NCI-H187 treated with DMSO at 0.1 percent for 48 hours (cell line): ENCODE measurements at places on chromosomes 5 and 9.

GRCh38 chr5:162190-162564 is 29.1 kb upstream of the LRRC14B start:
- no peak for DNase-seq

DNA sequence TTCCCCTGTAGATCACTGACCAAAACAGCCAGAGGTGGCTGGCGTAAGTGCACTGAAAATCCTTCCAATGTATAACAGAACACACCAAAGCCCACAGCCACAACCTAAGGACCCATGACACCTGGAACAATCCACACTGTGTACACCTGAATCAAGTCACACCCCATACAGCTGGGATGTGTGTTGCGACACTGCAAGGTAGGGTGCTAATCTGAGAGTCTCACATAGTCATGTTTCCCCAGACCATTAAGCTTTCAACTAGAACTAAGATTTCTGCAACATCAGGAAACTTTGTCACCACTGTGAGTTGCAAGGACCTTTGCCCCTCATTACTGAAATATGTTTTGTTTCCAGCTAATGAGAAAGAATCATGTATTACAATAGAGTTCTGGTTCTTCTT is 59.4 kb downstream of the MED27 start:
- no peak for DNase-seq

DNA sequence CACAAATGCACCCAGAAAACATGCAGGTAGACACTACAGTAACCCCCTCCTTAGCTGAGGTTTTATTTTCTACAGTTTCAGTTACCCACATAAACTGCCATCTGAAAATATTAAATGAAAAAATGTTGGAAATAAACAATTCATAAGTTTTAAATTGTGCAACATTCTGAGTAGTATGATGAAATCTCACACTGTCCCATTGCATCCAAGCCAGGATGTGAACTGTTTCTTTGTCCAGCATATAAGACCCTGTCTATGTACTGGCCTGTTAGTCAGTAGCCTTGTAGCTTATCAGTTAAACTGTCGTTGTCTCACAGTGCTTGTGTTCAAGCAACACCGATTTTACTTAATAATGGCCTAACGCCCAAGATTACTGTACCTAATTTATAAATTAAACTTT is 630.5 kb downstream of the ANXA1 start:
- DNase-seq, result no peak

DNA sequence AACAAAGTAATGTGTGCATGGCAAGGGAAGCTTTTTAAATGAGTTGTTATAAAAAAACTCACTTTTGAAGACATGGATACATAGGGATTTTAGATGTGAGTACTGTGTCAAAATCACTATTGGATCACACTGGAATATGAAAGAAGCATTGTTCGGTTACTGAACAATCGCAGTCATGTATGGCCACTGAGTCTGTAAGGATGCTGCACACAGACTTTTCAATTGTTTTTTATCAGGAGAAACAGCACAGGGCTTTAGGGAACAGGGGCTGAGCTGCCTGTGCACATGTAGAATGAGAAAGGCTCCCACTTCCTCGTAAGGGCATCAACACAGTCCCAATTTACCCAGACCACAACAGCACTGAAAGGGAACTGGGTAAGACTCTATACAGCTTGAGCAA is 1333.9 kb upstream of the DMAC1 start:
- no peak for DNase-seq

GRCh38 chr5:16812911-16813310 is 123.2 kb downstream of the MYO10 start:
- no peak for DNase-seq

DNA sequence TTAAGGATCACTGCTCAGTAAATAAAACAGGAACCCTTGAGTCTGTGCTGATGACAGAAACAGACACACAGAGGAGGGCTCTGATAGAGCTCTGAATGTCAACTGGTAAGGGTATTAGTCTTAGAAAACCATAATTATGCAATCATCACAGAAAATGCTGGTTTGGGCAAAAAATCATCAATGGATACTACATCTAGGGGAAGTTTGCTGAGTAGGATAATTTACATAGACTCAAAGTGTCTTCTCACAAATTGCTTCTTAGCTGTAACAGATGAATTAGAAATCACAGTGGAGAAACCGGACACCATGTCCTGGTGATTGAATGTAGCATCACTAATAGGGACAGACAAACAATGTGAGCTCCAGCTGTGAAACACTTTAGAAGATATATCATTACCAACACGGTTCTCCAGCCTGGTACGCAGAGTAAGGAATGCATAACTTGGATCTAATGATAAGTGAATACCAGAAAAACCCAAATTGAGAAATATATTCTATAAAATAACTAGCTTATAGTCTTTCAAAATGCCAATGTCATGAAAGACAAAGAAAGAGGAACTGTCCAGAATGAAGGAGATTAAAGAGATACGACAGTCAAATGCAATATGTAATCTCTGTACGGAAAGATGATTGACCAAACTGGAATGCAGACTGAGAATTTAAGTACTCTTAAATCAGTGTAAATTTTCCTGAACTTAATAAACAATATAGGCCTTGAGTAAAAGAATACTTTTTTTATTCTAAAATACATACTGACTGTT is 17.3 kb downstream of the CHD1 start:
- DNase-seq, result no peak

DNA sequence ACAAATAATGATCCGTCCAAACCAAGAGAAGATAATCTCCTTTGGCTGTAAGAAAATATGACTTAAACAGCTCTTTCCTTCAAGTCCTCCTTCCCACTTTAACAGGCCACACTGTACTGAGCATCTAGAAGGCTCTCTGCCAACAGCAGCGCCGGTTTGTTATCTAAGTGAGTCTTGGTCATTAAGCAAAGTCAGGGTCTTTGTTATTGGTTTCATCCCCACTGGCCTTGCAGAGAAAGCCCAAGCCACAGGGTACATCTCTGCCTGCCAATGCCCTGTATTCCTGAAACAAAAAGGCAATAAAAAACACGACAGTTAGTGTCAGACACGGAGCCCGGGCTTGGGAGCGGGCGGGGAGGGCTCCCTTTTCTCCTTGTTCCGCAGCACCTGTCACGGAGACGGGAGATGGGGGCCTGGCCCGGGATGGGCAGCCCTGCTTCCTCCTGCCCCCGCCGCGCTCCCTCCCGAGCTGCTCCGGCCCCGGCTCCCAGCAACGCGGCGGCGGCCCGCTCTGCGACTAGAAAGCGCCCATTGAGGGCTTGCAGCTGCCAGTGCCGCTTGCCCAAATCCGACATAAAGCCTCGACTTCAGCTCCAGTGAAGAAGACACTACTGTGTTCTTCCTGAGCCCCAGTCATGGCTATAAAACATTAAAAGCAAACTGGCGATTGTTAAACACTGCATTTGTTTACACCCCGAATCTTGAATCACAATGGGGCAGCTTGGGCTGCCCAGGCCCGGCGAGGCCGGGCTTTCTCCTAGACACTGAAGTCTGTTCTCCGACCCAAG is 28.1 kb upstream of the PIK3R1 start:
- no peak for DNase-seq
